ENCODE measurements at places on chromosomes 2 and 18. TPM values are rescaled to one million over a fixed set of nuclear protein-coding genes. Genes with fewer than 3 reads are reported as not detected.

The SLC5A7 gene
- total RNA-seq = not detected

The LHCGR gene
- under 0.01 TPM for total RNA-seq

The ZNF407 gene
- total RNA-seq = 25.6 TPM

The FAM237A gene
- not detected for total RNA-seq

DNA sequence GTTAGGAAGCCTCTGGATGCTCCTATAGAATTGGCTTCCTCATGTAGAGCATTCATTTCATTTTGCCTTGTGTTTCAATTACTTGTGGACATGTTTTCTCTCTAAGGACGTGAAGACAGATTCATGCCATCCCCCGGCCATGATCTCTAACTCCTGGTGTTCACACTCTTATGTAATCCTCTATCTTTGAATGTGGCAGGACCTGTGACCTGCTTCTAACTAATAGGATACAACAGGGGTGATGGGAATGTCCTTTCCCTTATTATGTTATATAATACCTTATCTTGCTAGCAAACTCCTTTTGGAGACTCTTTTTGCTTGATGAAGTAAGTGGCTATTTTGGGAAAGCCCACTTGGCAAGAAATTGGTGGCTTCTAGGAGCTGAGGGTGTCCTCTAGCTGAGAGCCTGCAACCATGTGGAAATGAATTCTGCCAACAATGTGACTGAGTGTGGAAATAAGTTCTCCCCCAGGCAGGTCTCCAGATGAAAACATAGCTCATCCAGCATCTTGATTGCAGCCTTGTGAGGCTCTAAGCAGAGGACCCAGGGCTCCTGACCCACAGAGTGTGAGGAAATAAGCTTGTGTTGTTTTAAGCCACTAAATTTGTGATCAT lies 13.8 kb downstream of the DPYSL5 start:
- H3K4me1 ChIP-seq = no peaks in the 10 kb centered on the region
- H3K4me3 ChIP-seq = no peak overlapping the region
- H3K36me3 ChIP-seq = no peaks in the 10 kb centered on the region

DNA sequence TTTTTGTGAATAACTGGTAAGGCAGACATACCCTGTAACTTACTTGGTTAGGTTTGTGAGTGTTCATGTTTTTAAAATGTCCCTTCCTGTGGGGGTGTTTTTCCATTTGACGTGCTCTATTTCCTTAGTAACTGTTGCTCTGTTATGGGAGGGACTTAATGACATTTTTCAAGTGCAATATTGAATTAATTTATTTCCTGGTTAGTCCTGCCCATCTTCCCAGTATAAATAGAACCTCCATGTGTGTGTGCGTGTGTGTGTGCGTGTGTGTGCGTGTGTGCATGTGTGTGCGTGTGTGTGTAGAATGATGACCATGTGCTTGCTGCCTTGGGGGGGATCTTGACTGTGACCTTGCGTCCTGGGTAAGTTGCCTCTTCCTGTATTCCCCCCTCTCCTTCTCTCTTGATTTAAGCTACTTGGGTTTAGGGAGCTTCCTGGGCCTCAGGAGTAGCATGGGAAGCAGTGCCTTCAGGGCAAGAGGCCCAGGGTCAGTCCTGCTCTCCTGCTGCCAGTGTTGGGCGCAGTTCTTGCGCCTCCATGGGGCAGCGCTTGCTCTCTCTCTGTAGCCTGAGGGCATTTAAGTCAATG lies 163.9 kb downstream of the LDLRAD4 start:
- H3K36me3 ChIP-seq = no peaks in the 10 kb centered on the region
- DNase-seq = peak; percentile 13
- H3K27me3 ChIP-seq = no peaks in the 10 kb centered on the region
- H3K4me1 ChIP-seq = no peaks in the 10 kb centered on the region
- no peak overlapping the region for H3K4me3 ChIP-seq

DNA sequence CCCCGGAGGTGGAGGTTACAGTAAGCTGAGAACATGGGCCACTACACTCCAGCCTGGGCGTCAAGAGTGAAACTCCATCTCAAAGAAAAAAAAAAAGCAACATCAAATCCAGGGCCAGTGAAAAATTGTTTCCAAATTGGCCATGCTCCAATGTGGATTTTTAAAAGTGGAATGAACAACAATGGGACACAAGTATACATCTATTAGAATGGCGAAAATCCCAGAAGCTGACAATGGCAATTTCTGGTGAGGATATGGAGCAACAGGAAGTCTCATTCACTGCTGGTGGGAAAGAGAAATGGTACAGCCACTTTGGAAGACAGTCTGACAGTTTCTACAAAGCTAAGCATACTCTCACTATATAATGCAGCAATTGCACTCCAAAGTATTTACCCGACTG lies 161.4 kb downstream of the UXS1 start:
- peaks cover 6% of the 10 kb centered on the region for H3K4me1 ChIP-seq
- H3K36me3 ChIP-seq = no peaks in the 10 kb centered on the region
- H3K27me3 ChIP-seq = peaks cover 7% of the 10 kb centered on the region
- no peak overlapping the region for H3K27ac ChIP-seq
- DNase-seq = no peak

DNA sequence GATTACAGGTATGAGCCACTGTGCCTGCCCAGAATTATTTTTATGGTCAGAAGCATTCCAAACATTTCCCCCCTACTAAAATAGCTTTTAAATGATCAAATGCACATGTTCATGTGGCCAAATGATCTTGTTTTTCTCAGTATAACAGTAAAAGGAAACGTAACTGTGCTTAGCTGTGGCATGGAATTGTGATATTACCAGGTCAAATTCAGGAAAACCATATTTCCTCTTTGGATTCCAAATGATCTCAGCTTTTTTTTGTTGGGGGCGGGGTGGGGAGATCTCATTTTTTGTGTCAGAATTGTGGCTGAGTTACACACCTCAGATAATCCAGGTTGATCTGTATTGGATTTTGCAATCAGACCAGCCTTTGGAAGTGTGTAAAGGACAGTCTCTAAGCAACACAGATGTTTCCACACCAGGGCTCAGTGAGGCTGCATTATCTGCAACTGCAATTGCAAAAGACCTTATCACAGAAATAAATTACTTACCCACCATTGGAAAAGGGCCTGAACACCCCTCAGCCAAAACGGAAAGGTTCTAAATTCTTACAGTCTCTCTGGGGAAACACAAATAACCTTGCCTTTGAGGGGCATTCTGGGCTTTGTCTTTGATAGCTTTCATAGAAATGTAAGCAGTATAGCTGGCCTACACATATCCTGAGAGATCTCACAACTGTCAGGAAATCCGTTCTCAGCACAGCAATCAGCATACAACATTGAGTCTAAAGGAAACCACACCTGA lies 8.4 kb downstream of the CASP10 start:
- DNase-seq = no peak
- no peaks in the 10 kb centered on the region for H3K36me3 ChIP-seq
- no peaks in the 10 kb centered on the region for H3K4me1 ChIP-seq
- no peak overlapping the region for H3K4me3 ChIP-seq
- H3K27ac ChIP-seq = no peak overlapping the region

DNA sequence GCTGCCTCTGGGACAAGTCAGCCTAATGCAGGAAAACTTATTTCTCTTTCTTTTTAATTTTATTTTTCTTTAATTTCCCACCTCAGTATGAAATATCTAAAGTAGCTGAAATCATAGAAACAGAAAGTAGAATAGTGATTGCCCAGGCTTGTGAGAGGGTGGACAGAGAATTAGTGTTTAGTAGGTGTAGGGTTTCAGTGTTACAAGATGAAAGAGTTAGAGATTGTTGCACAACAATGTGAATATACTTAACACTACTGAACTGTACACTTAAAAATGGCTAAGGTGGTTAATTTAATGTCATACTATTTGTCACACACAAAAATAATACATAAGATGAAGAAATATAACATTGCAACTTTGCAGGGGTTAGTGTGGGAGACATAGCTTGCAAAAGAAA lies 80.8 kb downstream of the NAT8 start:
- no peaks in the 10 kb centered on the region for H3K4me1 ChIP-seq
- DNase-seq = peak; percentile 13
- H3K4me3 ChIP-seq = no peak overlapping the region

DNA sequence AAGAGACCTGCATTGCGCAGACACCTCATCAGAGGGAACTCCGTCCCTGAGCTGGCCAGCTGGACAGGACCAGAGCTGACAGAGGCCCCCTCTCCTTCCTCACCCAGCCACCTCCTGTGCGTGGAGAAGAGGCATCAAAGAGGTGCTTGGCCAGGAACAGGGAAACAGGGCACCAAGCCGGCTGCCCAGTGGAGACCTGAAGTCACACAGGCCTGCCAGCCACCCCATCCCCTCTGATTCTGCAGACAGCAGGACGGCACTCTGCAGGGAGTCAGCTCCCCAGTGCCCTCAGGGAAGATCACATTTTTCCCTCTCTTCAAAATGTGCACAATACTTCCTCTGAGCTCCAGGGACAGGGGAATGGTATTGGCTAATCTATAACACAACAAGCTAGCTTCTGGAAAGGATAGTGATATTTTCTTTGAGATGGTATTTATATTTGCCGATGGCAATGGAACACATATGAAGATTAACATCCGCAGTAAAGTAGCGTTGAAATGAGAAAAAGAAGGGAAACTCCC lies 30.5 kb downstream of the SLC1A4 start:
- DNase-seq = no peak
- no peaks in the 10 kb centered on the region for H3K27me3 ChIP-seq
- H3K36me3 ChIP-seq = peaks cover 42% of the 10 kb centered on the region
- no peak overlapping the region for H3K4me3 ChIP-seq
- H3K27ac ChIP-seq = no peak overlapping the region

- H3K4me1 ChIP-seq = no peaks in the 10 kb centered on the region
- no peak for DNase-seq
- no peak overlapping the region for H3K27ac ChIP-seq
- H3K27me3 ChIP-seq = no peaks in the 10 kb centered on the region
Measured at GRCh38 chr2:116585669-116586327, 1228.7 kb upstream of the DDX18 start.
